ENCODE measurements at places on chromosomes 2 and 18. TPM values are rescaled to one million over a fixed set of nuclear protein-coding genes. Genes with fewer than 3 reads are reported as not detected.

Gene CPO
- 0.13 TPM for total RNA-seq

Gene ANKRD30B
- under 0.01 TPM for total RNA-seq

Gene GPR35
- total RNA-seq = 1.1 TPM

Gene STARD6
- total RNA-seq = 0.18 TPM

Gene ADRA2B
- 2.3 TPM for total RNA-seq

Gene AP1S3
- 0.31 TPM for total RNA-seq

Gene ASPRV1
- 2.6 TPM for total RNA-seq

Gene GALM
- total RNA-seq = 12.7 TPM

Gene TCF7L1
- 5.1 TPM for total RNA-seq

Gene SNTG2
- 0.31 TPM for total RNA-seq

Gene KIF1A
- 7.3 TPM for total RNA-seq

Gene IL36B
- not detected for total RNA-seq

DNA sequence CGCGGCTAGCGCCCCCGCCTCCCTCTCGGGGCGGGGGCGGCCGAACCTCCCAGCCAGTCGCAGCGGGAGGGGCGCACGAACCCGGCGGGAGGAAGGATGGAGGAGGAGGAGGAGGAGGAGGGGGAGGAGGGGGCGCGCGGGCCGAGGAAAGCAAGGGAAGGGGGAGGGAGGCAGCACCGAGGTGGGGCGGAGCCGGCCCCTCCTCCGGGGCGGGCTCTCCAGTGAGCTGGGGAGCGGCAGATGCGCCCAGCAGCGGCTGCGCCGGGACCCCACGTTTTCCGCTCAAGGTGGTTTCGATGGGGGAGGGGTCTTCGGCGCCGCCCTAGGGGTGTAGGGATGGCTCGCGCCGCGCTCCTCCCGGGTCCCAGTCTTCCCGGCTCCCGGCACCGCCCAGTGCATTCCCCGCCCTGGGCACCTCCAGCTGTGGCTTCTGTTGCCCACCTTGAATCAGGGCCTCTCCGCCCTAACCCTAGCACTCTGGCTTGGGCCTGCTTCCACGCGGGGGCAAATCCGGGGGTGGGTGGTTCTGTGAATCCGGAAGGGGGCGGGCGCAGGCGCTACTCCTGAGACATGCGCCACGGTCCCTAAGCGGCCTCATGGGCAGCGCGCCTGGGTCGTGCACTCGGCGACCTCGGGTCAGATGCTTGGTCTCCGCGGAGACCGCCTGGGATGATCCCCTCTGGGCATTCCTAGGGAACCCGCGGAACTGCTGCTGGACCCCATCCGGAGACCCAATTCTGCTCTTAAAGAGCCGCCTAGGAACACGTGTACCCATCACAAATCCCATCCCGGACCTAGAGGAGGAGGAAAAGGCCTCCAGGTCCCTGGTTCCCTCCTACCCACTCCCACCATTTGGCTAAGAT, at the start of gene FBXO41:
Gene FBXO41, minus strand, starts transcription at position 183 of the 863 bp plus-strand sequence. CDS start 14,848 bp downstream, outside the sequence.
- H3K27ac ChIP-seq = no peak within 1 kb of the TSS
- no peaks in the 10 kb centered on the region for H3K36me3 ChIP-seq
- H3K27me3 ChIP-seq = peaks cover 42% of the 10 kb centered on the region
- DNase-seq = no peak

DNA sequence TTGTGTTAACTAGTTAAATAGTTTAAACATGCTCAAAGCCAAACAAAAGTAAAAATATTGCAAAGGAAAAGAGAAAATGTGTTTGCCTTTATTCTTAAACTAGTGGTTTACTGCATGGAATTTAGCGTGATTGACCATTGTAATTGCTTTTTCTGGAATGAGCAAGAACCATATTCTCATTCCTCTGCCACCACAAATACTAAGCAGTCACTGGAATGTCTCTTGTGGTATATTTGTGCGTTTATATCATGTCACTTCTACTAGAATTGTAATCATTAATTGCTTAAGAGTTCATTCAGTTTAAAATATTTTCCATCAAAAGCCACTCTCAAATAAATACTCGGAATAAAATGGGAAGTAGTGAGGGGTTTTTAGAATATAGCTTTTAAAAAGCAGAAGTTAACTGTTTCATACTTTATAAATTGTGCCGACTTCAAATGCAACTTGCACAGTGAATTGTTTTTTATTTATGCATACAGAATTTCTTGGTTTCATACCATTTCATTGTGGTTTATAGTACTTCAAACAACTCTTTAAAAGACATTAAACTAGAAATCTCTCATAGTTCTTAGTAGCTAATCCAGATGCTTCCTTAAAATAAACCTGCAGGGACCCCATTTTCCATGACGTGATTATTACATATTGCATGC, 288.1 kb downstream of the EPHA4 start:
- H3K4me3 ChIP-seq = no peak overlapping the region
- no peak overlapping the region for H3K27ac ChIP-seq
- H3K36me3 ChIP-seq = no peaks in the 10 kb centered on the region
- H3K27me3 ChIP-seq = no peaks in the 10 kb centered on the region

DNA sequence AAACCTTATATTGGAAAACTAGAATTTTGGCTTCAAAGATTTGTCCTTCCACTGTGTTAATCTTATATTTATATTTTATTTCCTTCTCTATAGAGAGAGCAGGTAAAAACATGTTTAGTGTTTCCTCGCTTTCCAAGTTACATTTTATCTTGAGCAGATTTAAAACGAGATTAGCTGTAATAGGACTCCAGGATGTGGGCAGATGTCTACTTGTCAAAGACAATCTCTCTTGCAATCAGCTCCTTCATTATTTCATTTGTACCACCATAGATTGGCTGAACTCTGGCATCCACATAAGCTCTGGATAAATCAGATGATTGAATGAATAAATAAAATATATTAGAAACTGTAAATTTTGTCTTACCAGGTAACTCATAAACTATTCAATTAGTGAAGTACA, 17.5 kb upstream of the KANSL1L start:
- H3K36me3 ChIP-seq = no peaks in the 10 kb centered on the region
- no peak for DNase-seq
- H3K27me3 ChIP-seq = no peaks in the 10 kb centered on the region
- H3K4me1 ChIP-seq = no peaks in the 10 kb centered on the region

GRCh38 chr2:18998491-18998890, 359.9 kb downstream of the OSR1 start:
- no peaks in the 10 kb centered on the region for H3K27me3 ChIP-seq
- H3K27ac ChIP-seq = no peak overlapping the region
- H3K4me1 ChIP-seq = peaks cover 7% of the 10 kb centered on the region
- H3K4me3 ChIP-seq = no peak overlapping the region

GRCh38 chr2:159925975-159926374, 128.0 kb upstream of the CD302 start:
- H3K36me3 ChIP-seq = no peaks in the 10 kb centered on the region
- H3K27me3 ChIP-seq = no peaks in the 10 kb centered on the region
- no peaks in the 10 kb centered on the region for H3K4me1 ChIP-seq
- no peak overlapping the region for H3K4me3 ChIP-seq

- no peak overlapping the region for H3K4me3 ChIP-seq
- no peak for DNase-seq
- H3K27me3 ChIP-seq = no peaks in the 10 kb centered on the region
- H3K36me3 ChIP-seq = peaks cover 8% of the 10 kb centered on the region
Measured at GRCh38 chr2:60891180-60891579, 9.8 kb downstream of the REL start.

DNA sequence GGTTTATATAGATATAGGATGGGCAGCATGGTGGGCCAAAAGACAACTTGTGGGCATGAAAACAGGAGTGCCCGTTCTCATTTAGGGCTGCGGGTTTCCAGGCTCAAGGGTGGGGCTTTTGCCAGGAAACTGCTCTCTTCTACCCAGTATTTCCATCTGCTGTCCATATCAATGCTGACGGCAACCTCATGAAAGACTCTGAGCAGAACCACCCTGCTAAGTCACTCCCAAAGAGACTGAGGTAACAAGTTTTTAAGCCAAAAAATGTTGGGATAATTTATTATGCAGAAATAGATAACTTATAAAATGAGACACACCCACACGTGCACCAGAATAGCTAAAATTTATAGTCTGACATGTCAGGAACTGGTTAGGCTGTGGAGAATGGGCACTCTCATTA, 36.1 kb upstream of the MPPE1 start:
- H3K4me1 ChIP-seq = peaks cover 12% of the 10 kb centered on the region
- DNase-seq = no peak
- H3K36me3 ChIP-seq = no peaks in the 10 kb centered on the region
- H3K27me3 ChIP-seq = no peaks in the 10 kb centered on the region
- no peak overlapping the region for H3K27ac ChIP-seq
- H3K4me3 ChIP-seq = no peak overlapping the region

- no peak for DNase-seq
- no peak overlapping the region for H3K4me3 ChIP-seq
Measured at GRCh38 chr18:45175511-45175910, 439.8 kb upstream of the SLC14A2 start.

DNA sequence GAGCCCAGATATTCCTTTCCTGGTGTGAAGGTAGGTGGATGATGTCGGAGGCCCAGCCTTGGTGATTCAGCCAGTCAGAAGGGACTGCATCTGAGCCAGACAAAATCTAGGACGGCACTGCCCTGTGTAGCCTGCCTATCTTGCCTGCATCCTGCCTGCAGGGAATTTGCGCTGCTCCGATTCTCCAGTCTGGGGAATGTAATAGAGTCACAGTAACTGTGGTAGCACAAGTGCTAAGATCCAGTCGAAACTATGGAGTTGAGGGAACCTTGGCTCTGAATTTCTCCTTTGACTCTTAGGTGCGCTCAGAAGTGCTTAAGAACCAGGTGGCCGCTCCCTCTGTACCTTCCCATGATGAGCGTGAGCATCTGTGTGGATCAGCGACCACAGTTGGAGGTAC, 15.9 kb downstream of the IL36B start:
- no peak overlapping the region for H3K27ac ChIP-seq
- no peaks in the 10 kb centered on the region for H3K4me1 ChIP-seq
- no peaks in the 10 kb centered on the region for H3K36me3 ChIP-seq
- no peaks in the 10 kb centered on the region for H3K27me3 ChIP-seq
- H3K4me3 ChIP-seq = no peak overlapping the region
